Kidney (tissue), 22 donors: ENCODE measurements at places on chromosomes 2 and 18. TPM values are rescaled to one million over a fixed set of nuclear protein-coding genes. Genes with fewer than 3 reads are reported as not detected.

Gene KIAA2012
- not detected for total RNA-seq

Gene CCDC93
- total RNA-seq: 36.3 TPM

Gene NT5DC4
- total RNA-seq: not detected

Gene IL36RN
- not detected for total RNA-seq

Gene KIF1A
- total RNA-seq: 0.54 TPM

Gene REEP1
- total RNA-seq: 4.3 TPM

Gene LBX2
- total RNA-seq: 2.5 TPM

Gene TMEM37
- 59.4 TPM for total RNA-seq

Gene KANSL3
- total RNA-seq: 48.8 TPM

Gene SIX3
- total RNA-seq: 0.16 TPM

Gene MLPH
- total RNA-seq: 9.6 TPM

Gene CAPG
- 377 TPM for total RNA-seq

Gene CXCR1
- total RNA-seq: 0.09 TPM

Gene SPIRE1
- total RNA-seq: 35.1 TPM

Gene COL5A2
- total RNA-seq: 12.3 TPM

Gene HOXD11
- 15.9 TPM for total RNA-seq

Gene ANKRD30BL
- not detected for total RNA-seq

Gene SRD5A2
- total RNA-seq: 0.22 TPM

Gene RSAD2
- total RNA-seq: 4.5 TPM

Gene GPD2
- total RNA-seq: 32.3 TPM

Gene TCF23
- total RNA-seq: 0.38 TPM

Gene RGPD8
- total RNA-seq: 13.8 TPM

Gene SESTD1
- 93.5 TPM for total RNA-seq

Gene IL37
- total RNA-seq: not detected
